ENCODE measurements at places on chromosomes 6 and 20.

- DNase-seq: no peak
These were observed 3.0 kb downstream of the THBD start for GRCh38 chr20:23046431-23046830.

DNA sequence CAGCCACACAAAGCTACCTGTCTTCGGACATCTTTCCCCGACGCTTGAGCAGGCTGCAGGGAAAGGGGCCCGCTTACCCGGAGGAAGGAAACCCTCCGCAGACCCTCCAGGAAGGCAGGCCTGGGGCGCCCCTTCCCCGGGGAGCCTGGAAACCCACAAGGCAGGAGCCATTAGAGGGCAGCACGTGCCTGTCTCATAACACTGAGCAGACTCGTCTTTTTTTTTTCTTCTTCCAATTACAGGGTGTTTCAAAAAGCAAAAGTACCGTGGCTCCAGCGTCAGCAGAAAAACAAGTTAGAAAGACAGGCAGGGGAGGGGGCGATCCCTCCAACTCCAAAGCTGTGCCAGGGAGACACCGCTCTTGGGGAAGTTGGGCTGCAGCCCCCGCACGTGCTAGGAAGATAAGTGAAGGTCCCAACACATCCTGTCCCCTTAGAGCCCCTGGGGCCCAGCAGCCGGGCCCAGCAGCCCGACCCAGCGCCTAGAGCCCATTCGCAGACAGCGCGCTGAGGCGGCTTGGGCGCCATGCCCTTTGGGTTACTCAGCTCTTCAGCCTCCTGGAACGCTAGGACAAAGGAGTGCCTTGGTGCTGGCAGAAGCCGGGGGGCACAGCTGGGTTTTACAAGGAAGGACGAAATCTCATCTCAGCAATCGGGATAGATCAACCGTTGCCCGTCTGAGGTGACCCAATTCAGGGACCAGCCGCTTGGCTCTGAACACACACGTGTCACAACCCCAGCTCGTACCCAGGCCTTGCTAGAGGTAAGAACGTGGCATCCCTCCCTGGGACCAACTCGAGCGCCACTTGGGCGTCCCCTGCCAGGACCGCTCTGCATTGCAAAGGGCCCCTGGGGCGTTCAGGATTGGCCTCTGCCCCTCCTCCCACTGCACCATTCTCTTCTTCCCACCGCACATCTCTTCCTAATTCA is 136.3 kb downstream of the LY86 start:
- peak; percentile 77 for DNase-seq

GRCh38 chr6:24919056-24919892 is 16.5 kb downstream of the RIPOR2 start:
- no peak for DNase-seq

- peak; percentile 63 for DNase-seq
These were observed 69.8 kb upstream of the FAM184A start for GRCh38 chr6:119148098-119148824.

- no peak for DNase-seq
These were observed 36.5 kb upstream of the MLN start for GRCh38 chr6:33840048-33840926.

DNA sequence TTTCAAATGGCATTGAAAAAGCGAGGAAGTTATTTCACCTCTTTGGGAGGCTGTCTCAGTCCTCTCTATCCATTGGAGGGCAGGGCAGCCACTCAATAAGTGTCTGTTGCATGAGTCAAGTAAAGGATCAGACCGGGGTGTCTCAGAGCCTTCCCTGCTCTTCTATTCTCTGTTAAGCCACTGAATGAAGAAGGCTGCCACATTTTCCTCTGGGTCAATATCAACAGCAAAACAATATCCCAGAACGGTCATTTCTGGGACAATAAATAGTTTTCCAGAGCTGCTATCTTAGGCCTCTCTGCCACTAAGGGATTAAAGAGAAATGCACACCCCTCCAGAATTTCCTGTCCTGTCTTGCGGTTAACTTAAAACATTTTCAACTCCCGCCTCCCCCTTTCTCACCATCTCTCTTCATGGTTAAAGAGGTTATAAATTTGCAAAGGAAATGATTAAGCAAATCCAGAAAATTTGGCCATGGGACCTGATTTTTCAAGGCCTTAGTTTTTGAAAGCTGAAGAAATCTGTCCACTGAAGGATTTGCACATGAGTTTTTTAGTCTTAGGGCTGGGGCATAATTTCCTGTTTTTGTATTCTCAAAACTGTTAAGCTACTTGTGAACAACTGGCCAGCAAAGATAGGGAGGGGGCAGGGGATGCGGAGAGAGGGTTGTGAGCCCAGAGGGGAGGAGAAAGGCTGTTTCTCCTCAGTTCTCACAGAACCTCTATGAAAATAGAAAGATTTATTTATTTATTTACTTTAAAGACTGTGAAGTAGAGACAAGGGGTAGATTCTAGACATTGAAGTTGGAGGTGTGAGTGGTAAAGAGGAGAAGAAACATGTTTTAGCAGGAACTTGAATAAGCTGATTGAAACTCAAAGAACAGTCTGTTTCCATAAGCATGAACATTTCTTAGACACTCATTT is 135.7 kb downstream of the BCAS1 start:
- DNase-seq: no peak

- DNase-seq: no peak
These were observed 242.9 kb downstream of the FOXA2 start for GRCh38 chr20:22341508-22341907.

Data from left renal cortex interstitium (tissue), 4 donors.